HT1080 (cell line): ENCODE measurements at places on chromosomes 5 and 9.
A peak's percentile ranks its signal among the peaks of the same experiment; 100 is the strongest.

- DNase-seq: no peak
These were observed 17.1 kb downstream of the LVRN start for GRCh38 chr5:115979201-115980041.

- DNase-seq: no peak
These were observed 382.6 kb upstream of the DAP start for GRCh38 chr5:11143456-11144267.

GRCh38 chr9:31799953-31800609 is 584.4 kb upstream of the ACO1 start:
- peak; percentile 41 for DNase-seq

GRCh38 chr9:31124389-31124788 is 1260.1 kb upstream of the ACO1 start:
- DNase-seq: no peak

DNA sequence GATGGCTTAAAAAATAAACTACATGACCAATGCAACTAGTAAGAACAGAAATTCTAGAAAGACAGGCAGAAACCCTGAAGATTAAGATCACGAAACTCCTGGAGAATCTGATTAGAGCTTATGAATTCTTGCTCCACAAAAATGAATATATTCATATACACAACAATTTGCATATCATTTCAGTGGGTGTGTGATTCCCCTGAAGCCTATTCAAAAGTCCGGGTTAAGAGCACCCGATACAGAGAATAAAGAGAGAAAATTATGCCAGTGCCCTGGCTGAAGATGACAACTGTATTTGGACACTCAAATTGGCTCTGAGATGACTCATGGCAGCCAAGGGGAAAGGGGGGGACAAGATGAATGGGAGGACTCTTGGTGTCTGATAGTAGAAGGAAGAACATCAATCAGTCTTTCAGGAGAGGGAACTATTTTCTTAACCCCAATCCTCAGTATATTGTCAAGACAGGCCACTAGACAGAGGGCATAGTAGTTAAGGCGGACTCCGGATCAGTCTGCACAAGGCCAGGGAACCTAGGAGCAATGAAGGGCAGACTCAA is 6.0 kb downstream of the TMOD1 start:
- DNase-seq: no peak

DNA sequence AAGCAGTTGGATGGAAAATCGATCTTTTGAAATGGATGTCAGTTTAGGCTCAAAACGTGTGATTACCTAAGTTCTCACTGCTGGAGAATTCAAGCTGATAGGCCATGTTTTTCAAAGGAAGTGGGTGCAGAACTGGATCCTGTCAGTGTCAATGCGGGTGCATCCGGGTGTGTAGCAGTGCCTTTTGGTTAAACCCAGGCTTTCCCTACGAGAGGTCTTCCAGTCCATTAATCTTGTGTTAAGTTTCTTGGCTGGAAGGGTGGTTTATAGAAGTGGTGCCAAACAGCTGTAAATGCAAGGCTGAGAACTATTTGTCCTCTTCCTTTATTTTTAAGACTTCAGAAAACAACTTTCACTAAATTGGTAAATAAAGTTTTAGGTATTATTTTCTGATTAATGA is 71.9 kb downstream of the DAPK1 start:
- DNase-seq: no peak

DNA sequence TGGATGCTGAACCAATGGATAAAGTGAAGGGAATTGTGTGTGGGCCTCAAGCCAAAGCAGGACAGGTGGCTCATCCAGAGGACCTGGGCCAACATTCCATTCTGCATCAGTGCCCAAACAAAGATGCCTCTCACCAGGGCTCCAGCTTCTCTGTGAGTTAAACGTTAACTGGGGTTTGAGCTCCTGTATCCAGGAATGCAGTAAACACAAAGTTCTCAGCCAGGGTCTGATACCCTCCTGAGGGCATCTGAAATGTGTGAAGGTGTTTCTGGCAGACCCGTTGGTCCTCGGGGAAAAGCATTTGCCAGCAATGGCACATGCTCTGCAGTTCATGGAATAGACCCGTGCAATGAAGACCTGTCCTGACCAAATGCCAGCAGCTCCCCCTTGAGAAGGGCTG is 33.9 kb upstream of the AOPEP start:
- no peak for DNase-seq

DNA sequence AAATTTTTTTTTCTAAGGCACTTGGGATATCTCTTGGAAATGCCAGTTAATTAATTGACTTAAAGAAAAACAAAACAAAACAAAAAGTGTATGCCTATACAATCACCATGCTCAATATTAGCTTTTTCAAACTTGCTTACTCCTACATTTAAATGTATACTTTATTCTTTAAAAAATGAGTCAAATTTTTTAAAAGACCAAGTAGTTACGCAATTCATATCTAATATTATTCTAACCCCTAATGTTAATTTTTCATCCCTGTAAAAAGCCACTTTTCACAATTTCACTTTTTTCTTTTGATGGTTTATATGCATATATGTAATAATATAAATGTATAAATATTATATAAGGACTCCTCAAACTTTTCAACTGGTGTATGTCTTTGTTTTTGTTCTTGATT is 211.2 kb downstream of the PRDM9 start:
- no peak for DNase-seq

DNA sequence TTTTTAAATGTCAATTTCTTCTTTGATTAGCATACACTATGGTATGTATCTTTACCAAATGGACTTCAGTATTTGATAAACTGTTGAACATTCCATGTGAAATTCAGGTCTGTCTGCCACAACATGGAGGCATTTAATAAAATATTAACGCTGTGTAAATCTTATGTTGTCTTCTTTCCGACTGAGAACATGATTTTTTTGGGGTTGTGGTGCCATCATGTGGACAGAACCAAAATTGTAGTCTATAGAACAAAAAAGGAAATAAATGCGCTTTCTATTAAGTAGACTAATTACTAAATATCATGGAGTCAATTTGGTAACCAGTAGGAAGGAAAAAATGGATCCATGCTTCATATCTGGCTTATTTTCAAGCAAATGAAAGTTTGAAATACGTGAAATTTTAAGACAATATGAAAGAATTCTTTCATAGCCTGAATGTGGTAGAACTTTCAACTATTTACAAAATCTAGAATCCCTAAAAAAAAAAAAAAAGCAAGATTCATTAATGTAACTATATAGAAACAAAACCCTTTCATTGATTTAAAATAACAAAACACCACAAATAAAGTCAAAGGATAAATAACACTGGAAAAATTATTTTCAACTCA is 2.8 kb upstream of the PLK2 start:
- peak; percentile 61 for DNase-seq

- DNase-seq: no peak
These were observed 294.6 kb downstream of the GAS1 start for GRCh38 chr9:86652736-86653135.

GRCh38 chr5:15103130-15103529 is 231.6 kb upstream of the ANKH start:
- no peak for DNase-seq

DNA sequence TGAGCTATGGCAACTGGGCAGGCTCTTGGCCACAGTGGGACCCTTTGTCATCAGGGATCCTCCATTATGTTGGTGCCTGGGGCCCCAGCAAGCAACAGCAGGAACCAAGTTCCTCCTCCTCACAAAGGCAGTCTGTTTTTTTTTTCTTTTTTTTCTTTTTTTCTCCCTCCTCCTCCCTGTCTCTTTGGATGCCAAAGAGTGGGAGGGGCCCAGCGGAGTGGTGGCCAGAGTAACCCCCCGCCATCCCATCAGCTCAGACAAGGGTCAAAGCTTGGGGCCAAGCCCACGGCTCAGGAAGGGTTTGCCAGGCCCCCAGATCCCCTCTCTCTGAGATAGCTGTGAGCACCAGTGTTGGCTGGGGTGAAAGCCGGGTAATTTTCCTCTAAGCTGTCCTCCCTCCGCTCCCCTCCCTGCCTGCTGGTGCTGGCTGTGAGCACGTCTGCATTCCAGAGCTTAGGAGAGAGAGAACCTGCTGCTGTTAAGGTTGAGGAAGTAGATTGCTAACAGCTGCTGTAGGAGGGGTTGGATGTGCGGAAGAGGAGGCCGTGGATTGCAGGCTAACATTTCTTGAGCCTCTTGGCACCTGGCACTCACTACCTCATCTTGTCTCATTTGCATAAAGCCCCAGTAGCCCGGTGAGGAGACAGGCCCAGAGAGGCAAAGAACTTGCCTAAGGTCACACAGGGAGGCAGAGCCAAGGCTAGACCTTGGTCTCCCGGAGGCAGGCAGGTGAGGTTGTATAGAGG is 21.2 kb downstream of the GSN start:
- no peak for DNase-seq

DNA sequence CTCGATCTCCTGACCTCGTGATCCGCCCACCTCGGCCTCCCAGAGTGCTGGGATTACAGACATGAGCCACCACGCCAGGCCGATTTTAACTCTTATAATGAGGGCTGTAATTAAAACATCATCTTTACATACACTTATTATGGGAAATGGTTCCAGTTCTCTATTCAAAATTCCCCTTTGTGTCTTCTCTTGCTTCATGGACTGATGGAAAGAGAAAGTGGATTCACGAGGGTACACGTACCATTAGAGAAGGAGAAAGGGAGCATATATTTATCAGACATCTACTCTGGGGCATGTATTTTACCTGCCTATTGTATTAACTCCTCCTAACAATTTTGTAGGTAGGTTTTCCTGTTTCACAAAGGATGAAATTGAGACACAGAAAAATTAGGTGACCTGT is 31.1 kb downstream of the PTGS1 start:
- no peak for DNase-seq

GRCh38 chr5:91024206-91024605 is 358.9 kb downstream of the ARRDC3 start:
- DNase-seq: no peak

DNA sequence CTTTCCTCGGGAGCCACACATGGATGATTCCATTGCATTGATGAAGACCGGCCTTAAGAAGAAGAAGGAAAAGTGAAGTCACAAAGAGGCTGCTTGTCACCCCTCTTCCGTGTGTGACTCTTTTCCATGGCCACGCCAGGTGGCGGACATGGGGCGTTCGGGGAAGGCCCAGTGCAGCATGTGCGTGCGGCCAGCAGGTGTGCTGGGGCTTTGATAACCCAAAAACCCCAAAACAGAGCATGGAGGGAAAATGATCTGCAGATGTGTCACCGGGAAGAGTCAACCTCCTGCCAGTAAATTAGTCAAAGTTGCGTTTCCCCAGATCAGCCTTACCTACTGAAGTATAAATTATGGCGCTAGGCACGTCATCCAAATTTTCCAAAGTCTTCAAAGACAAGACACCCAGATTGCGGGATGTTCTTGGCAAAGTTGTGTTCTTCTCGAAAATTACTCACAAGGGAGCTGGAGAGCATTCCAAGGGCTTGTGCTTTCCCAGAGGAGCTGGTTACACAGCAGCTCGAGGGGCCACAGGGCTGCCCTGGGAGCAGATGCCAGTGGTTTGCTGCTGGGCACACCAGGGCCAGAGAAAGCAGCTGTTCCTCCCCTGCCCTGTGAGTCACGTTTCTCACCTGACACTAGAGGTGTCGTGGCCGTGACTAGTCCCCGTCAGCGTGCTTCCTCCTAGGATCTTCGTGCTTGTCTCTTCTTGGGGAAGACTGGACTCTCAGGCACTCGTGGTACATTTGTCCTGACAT is 53.9 kb downstream of the IRX2 start:
- peak; percentile 24 for DNase-seq

GRCh38 chr9:32395510-32396216 is 11.2 kb downstream of the ACO1 start:
- peak; percentile 87 for DNase-seq

DNA sequence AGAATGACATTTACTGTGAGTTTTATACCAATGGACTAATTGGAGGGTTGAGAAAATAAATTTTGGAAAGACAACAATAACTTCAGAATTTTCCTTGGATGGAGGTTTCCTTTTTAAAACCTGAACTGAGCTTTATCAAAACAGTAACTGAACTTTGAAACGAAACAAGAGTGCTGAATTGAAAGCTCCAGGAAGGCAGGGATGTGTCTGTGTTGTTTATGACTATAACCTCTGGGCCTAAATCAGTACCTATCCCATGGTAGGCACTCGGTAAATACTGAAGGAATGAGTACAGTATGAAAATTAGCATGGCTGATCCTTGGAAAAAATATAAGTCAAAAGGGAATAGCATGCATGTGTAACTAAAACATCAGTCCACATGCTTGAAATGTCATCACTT is 93.9 kb downstream of the GHR start:
- DNase-seq: no peak

DNA sequence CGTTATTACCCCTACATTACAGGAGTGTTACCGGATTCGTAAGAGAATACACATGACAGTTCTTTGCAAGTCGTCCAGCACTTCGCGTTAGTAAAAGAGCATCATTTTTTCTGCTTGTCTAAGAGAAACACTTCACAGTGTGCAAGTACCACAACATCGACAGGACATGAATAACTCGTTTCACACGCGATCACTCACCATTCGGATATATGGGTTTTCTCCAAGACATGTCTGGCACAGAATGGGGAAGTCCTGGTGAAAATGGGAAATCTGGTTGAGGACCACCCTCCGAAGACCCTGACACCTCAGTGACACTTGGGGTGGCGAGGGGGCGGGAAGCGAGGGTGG is 642 bp downstream of the RBM22 start:
- DNase-seq: no peak

- DNase-seq: no peak
These were observed 272.5 kb downstream of the SYK start for GRCh38 chr9:91073811-91074771.

DNA sequence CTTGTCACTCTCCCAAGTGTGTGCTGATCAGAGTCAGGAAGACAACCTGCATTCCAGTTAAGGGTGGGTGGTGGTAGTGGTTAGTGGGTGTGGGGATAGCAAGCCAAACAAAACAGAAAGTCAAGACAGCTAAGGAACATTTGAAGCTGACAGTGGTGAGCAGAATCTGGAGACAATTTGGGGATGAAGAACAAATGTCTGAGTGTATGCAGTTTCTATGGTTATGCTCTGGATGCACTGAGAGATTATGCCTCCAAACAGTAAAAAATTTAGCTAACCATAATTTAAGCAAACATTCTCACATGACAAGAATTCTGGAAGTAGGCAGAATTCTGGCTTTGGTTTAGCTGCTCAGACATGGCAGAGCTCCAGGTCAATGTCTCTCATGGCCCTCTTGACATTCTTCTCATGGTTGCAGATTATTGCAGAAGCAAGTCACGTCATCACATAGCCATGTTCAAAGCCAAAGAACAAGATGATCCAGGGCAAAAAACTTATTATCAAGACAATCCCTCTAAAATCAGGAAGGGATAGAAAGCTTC is 148.7 kb downstream of the LURAP1L start:
- DNase-seq: peak; percentile 29

DNA sequence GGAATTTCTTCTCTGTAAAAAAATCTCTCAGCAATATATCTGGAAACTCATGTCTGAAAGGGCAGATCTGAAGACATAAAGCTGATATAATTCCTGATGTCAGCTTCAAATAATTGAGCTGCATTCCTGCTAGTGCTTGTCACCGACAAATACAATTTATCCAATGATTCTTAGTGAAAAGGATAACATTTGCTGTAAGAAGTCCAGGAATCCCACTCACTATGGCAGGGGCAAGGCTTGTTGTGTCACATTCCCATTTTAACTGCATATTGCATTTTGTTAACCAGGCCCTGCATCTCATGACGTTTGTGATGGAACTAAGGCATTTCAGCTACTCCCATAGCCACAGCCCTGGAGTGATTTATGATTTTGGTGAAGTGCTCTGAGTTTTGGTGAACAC is 160.1 kb upstream of the DAB2 start:
- DNase-seq: no peak
